ENCODE measurements at places on chromosomes 5 and 9.
A peak's percentile ranks its signal among the peaks of the same experiment; 100 is the strongest.

DNA sequence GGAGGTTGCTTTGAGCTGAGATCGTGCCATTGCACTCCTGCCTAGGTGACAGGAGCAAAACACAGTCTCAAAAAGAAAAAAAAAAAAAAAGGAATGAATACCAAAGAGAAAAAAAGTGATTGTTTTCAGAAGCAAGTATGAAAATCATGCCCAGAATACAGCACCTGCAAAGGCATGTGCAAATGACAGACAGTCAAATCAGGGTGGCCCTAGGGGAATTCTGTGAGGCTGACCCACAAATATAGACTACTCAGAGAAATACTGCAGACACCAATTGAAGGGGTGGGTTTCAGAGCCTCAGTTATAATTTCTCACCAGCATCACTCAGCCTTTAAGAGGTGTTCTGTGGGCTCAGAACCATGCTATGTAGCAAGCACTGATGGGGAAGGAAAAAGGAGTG is 28.6 kb downstream of the DCAF12 start:
- DNase-seq: no peak

DNA sequence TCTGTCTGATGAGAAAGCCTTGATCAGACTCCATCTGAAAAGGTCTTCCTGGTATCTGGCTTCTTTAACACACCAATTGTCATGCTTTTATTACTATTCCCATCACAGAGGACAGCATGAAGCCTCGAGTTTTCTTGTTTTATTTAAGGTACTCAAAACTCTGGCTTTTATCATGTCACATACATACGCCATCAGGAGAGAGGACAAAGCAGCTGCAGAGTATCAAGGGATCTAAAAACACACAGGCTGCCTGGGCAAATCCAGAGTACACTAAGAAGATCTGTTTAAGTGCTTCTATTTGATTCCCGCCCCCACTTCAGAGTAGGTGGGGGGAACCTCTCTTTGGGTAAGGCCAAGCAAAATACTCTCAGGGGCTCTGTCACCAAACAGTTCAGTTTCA is 277.2 kb downstream of the SPOCK1 start:
- no peak for DNase-seq

DNA sequence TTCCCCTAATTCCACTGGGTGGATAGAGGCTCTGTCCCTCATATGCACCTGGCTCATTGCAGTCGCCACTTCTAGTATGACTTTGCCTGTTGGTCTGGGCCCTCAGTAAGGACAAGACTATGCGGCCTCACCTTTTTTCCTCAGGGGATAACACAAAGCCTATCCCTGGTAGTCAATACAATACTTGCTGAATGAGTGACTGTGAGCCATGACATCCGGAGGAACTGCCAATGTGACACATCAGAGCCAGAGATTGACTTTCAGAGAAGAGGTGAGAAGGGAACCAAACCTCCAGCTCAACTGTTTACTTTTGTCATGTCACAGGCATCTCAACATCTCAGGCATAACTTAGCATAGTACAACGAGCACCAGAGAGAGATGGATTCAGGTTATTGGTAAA is 371.3 kb downstream of the DMRT2 start:
- no peak for DNase-seq

- DNase-seq: no peak
Measured at GRCh38 chr9:75907329-75907728, 16.9 kb downstream of the PCSK5 start.

GRCh38 chr5:109744261-109744660 is 54.5 kb downstream of the MAN2A1 start:
- no peak for DNase-seq

DNA sequence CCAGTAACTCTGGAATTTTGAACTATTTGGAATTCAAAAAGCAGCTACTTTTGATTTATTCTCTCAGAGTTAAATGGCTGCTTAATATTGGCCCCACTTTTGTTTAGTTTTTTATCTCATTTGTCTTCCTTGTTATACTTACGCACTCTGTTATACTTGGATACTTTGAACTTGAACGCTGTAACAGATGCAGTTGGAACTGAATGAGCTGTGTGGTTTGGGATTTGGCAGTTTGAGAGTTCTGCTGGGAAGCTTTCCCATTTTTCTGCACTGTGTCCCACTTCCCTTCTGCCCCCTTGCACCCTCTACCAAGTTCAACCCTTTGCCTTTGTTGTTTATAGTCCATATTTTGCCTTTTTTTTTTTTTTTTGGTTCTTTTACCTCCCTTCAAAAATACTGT is 3.8 kb downstream of the RHOBTB3 start:
- no peak for DNase-seq

- DNase-seq: no peak
Measured at GRCh38 chr5:82551840-82552385, 273.8 kb upstream of the RPS23 start.

- no peak for DNase-seq
Measured at GRCh38 chr5:173630724-173631365, 14.4 kb upstream of the BOD1 start.

DNA sequence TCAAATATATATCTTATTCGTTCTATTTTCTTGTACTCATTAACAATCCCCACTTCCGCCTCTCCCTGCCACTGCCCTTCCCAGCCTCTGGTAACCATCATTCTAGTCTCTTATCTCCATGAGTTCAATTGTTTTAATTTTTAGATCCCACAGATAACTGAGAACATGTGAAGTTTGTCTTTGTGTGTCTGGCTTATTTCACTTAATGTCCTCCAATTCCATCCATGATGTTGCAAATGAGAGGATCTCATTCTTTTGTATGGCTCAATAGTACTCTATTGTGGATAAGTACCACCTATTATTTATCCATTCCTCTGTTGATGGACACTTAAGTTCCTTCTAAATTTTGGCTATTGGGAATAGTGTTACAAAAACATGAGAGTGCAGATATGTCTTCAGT is 17.2 kb upstream of the CMYA5 start:
- no peak for DNase-seq

DNA sequence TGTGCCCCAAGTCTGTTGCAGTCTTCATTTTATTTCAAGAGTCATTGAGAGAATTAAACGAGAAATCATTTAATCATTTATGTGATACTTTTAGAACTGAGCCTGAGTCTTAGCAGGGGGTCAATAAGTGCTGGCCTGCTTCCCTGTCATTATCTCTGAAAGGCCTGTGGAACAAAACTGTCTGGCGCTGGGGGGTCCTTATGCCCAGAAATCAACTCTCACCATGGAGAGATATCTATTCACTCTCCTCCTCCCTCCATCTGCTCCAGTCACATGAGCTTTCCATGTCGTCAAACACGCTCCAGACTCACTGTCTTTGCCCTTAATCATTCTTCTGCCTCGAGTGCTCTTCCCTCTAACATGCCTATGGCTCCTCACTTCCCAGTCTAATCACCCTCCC is 136.8 kb downstream of the ESM1 start:
- DNase-seq: no peak

GRCh38 chr9:129383561-129384490 is 205.8 kb upstream of the IER5L start:
- DNase-seq: peak; percentile 40

DNA sequence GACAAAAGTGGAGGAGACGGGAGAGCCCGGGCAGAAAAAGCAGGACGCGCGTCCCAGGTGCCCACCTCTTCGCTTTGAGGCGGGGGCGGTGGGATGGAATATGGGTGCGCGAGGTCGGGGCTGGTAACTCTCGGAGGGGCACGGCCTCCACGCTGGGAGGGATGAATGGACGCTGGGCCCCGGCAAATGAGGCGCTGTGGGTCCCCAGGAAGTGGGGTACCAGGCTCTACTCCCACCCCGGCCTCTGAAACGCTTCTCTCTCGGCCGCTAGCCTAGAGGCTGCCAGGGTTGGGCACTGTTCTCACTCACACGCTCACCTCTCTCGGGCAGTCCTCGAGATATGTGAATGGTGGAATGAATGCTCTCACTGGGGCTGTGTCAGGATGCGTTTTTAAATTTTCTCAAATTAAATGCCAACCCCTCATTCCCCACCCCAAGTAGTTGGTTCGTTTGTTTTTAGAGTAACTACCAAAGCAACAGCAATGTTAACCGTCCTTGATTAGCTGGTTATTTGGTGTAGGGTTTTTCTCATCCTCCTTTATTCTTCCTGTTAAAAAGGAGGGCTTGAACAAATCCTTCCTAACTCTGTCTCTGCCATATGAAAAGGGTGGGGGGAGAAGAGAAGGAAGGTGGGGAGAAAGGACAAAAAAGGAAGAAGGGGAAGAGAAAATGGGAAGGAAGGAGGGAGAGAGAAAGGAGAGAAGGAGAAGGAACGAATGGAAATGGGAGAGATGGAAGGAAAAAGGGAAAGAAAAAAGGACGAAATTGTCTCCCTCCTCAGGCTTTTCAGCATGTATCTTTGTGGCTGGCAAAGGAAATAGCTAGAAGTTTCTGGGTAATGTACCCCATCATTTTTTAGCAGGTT is 1.3 kb upstream of the EBF1 start:
- no peak for DNase-seq

- no peak for DNase-seq
Measured at GRCh38 chr5:3010953-3011763, 259.7 kb upstream of the IRX2 start.

DNA sequence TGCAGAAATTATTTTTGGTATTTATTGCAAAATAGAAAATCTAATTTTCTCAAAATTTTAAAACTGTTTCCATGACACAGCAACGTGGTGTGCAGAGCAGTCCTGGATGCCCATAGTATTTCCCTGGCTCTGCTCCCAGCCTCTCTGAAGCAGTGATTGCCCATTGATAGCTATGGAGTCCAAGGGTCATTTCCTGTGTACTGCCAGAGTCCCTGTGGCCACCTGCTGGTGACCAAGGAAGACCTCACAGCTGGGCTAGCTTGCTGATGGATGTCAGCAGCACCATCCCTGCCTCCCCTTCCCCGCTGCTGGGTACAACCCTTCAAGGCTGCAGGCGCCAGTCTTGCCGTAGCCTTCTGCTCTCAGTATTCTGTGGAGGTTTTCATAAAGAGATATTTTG is 184.1 kb downstream of the DIRAS2 start:
- DNase-seq: no peak

DNA sequence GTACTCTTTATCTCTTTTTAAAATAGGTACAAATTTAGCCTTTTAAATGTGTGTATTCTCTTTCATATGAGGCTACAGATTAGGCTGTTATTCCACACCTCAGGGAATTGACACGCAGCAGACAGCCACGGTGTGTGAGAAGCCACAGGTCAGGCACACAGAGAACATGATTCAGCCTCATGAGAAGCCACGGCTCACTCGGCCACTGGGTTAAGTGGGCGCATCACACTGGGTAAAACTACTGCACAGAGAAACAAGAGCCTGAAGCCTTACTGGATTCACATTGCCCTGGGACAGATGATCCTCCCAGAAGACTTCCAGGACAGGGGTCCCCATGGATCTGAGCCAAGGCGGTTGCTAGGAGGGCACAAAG is 28.2 kb downstream of the LPCAT1 start:
- no peak for DNase-seq

GRCh38 chr9:16743375-16743774 is 127.1 kb downstream of the BNC2 start:
- DNase-seq: no peak

- DNase-seq: no peak
Measured at GRCh38 chr5:165026971-165027370, 1521.6 kb downstream of the MAT2B start.
